RPMI7951 (cell line): ENCODE measurements at places on chromosomes 5 and 9. TPM values are rescaled to one million over a fixed set of nuclear protein-coding genes. Genes with fewer than 3 reads are reported as not detected.

The RABGAP1 gene
- total RNA-seq: 12.4 and 15.7 TPM in 2 replicates

The PCDHGA3 gene
- 0.12 and 0.39 TPM in 2 replicates for total RNA-seq

The RARS1 gene
- total RNA-seq: 122 and 139 TPM in 2 replicates

The SPATA31C1 gene
- not detected in 2 replicates for total RNA-seq

The VCAN gene
- 178 and 246 TPM in 2 replicates for total RNA-seq

The PCDHA9 gene
- total RNA-seq: not detected in 2 replicates

The TERT gene
- total RNA-seq: not detected in 2 replicates

The SOHLH1 gene
- total RNA-seq: not detected in 2 replicates

The TMEFF1 gene
- 0.48 and 2.1 TPM in 2 replicates for total RNA-seq

The ABLIM3 gene
- total RNA-seq: 19.1 and 25.1 TPM in 2 replicates
